ENCODE measurements at places on chromosomes 7 and 10.

- DNase-seq = peak; percentile 71
Measured at GRCh38 chr10:17425584-17426262, 28.7 kb downstream of the ST8SIA6 start.

- no peak for DNase-seq
Measured at GRCh38 chr10:16832351-16833080, 15.3 kb upstream of the RSU1 start.

DNA sequence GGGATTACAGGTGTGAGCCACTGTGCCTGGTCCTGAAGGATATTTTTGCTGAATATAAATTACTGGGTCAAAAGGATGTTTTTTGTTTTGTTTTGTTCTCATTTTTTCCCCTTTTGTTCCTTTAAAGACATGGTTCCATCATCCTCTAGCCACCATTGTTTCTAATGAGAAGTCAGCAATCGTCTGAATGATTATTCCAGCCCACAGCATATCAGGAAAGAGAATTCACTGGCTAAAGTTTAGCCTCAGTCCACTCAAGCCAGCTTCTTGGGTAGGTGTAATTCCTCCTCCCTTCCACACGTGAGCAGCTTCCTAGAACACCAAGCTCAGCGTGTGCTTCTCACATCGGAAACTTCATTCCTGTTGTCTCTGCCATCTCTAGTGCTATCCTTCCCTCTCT, 112.8 kb upstream of the INSIG1 start:
- no peak for DNase-seq

DNA sequence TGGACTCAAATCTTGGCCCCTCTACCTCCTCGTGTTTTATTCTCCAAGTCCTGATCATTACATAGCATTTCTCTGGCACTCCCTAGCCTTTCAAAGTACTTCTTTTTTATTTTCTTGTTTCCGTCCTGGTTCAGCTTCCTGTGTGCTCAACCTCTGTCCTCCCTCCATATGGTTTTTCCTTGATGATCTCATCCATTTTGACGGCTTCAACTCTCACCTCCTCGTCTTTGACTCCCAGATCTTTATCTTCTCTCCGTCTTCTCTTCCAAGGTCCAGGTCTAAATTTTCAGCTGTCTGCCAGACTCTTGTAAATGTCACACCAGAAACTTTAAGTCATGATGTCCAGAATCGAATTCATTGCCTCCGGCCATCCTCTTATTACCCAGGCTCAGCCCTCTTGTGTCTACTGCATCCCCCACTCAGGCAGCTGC, 23.3 kb upstream of the GFRA1 start:
- DNase-seq = no peak

DNA sequence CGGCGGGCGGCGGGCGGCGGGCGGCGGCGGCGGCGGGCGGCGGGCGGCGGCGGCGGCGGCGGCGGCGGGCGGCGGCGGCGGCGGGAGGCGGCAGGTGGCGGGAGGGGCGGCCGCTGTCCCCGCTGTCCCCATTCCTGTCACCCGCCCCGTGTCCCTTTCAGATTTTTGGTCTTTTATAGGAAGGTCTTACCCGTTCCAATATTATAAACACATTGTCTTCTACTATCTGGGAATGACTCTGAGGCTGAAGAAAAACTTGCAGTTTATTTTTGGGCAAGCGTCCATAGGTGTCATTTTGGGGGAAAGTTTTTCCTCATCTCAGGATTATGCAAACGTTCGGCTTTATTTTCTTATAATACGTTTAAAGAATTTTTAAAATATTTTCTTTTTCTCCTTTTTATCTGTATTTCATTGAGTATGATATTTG, 578 bp downstream of the ZNF713 start:
- no peak for DNase-seq

DNA sequence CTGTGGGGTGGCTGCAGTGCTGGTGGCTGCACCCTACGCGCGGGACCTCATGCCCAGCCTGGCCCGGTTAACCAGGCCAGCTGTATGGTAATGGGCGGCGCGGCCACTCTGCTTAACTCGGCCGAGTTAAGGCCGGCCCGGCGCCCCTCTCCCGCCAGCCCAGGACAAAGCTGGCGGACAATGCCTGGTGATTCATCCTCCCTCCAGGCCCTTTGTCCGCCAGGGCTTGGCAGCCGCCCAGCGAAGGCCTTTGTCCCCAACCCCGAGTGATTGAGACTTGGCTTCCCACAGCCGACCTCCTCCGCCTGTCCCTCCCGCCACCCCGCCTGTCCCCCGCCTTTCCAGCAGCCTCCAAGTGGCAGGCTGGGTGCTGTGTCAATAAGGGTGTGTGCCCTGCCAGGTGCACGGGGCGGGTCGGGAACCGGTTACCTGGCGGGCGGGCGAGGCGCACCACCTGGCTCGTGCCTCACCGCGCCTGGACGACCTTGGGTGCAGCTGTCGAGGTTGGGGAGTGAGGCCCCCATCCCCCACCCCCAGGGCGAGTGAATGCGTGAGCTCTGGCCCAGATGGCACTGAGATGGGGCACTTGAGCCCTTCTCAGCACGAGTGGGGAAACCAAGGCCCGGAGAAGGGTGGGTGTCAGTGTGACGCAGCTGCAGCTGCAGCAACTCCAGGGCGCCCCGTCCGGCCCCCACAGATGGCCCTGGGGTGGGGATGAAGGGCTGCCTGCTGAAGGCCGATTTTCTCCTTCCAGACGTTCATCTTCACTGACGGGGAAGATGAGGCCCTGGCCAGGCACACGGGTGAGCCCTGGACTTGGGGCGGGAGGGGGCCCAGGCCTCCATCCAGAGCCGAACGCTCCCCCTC, 4.6 kb downstream of the LFNG start:
- no peak for DNase-seq
